CD4-positive, alpha-beta T cell treated with Interleukin-21 for 1 hour (primary cell): ENCODE measurements at places on chromosomes 1 and 21.

DNA sequence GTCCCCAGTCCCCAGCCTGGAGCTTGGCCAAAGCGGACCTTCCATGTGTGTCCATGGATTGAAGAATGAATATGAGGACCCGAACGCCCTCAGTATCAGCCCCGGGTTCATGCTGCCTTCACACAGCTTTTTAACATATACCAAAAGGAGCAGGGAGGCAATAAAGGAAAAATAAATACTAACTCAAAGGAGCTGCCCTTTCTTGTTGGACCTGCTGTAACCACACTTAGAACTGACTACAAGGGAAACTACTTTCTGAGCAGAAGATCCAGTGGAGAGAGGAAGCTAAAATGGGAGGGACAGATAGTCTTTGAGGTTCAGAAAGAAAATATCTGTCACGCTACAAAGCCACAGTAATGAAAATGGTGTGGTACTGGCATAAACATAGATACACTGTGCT is 48.6 kb downstream of the CNN3 start:
- no peak for DNase-seq

- DNase-seq, result no peak
These were observed 40.9 kb upstream of the ATF3 start for GRCh38 chr1:212567638-212568037.

- no peak for DNase-seq
These were observed 4.9 kb upstream of the LAD1 start for GRCh38 chr1:201404055-201404454.

DNA sequence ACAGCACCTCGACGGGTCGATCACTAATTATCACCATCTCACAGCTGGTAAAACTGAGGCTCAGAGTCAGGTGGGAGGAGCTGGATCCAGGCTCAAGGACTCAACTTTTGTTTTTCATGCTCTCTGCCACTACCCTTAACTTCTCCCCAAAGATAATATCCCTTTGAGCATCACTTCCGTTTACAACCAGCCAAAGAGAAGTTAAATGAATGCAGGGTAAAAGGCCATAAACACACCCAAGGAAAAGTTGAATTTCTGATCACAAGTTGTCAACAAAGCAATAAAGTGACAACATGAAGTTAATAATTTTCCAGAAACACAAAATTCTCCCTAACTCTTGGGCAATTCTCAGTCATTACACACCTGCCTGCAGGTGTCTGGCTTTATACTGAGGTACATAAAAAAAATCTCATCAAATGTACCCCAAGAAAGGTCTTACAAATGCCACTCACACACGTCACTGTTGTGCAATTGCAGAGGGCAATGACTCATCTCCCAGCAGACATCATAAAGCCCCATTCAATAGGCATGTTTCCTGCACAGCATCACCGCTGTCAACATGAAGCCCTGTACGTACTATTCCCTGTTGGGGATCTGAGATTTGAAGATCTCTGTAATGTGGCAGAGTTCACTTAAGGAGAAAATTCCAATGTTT is 3.4 kb downstream of the OR2T11 start:
- no peak for DNase-seq

DNA sequence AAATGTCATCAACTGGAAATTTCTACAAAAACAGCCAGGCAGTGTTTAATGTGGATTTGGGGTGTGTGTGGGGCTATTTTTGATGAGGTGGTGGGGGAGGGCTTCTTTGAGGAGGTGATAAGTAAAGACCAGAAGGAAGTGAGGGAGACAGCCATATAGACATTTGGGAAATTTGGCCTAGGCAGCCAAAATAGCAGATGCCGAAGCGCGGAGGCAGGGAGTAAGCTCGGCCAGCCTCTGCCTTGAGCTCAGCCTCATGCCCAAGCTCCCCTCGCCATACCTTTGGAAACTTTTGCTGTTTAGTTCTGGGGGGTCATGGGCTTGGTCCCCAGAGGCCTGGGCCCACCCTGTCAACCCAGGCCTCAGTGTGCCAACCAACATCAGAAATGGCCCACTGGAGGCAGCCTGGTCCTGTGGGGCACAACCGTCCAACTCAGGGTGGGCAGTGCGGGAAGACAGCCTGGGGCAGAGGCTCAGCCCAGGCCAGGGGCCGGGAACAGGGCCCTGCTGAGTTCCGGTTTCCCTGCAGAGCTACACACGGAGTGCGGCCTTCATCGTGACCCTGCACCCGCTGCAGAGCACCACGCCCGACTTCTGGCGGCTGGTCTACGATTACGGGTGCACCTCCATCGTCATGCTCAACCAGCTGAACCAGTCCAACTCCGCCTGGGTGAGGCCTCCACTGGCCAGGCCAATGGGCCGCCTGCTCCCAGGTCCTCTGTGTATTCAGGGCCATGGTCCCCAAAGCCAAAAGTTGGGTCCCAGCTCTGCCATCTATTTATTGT is 84.0 kb downstream of the PTPRU start:
- DNase-seq, result no peak

GRCh38 chr1:81915937-81916336 is 115.2 kb downstream of the ADGRL2 start:
- no peak for DNase-seq

DNA sequence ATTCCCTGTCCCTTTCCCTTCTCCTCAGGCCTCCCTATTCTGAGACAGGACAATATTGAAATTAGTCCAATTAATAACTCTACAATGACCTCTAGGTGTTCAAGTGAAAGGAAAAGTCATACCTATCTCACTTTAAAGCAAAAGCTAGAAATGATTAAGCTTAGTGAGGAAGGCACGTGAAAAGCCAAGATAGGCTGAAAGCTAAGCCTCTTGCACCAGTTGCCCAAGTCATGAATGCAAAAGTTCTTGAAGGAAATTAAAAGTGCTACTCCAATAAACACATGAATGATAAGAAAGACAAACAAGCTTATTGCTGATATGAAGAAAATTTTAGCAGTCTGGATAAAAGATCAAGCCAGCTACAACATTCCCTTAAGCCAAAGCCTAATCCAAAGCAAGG is 3.8 kb upstream of the MAP3K21 start:
- DNase-seq, result no peak

- no peak for DNase-seq
These were observed 94.0 kb downstream of the ST6GALNAC5 start for GRCh38 chr1:76961181-76961819.
